BJ (cell line): ENCODE measurements at places on chromosomes 2 and 18. TPM values are rescaled to one million over a fixed set of nuclear protein-coding genes. Genes with fewer than 3 reads are reported as not detected.

Gene ASB18
- polyA plus RNA-seq: not detected in 2 replicates

Gene ADD2
- polyA plus RNA-seq: not detected in 2 replicates

Gene NCKAP5
- 2.1 and 2.5 TPM in 2 replicates for polyA plus RNA-seq

Gene RND3
- 255 and 497 TPM in 2 replicates for polyA plus RNA-seq

Gene ZC3H8
- polyA plus RNA-seq: 0.99 and 3.6 TPM in 2 replicates

Gene DLGAP1
- polyA plus RNA-seq: 0.02 and 0.09 TPM in 2 replicates

Gene REG3G
- not detected in 2 replicates for polyA plus RNA-seq
